RPMI7951 (cell line): ENCODE measurements at places on chromosomes 5 and 9. TPM values are rescaled to one million over a fixed set of nuclear protein-coding genes. Genes with fewer than 3 reads are reported as not detected.
A peak's percentile ranks its signal among the peaks of the same experiment; 100 is the strongest.

Gene RHOBTB3
- total RNA-seq, result 64.2 and 70.2 TPM in 2 replicates

- peak; percentile 39 for DNase-seq
Observed at GRCh38 chr5:37816883-37817282, 23.0 kb downstream of the GDNF start.

DNA sequence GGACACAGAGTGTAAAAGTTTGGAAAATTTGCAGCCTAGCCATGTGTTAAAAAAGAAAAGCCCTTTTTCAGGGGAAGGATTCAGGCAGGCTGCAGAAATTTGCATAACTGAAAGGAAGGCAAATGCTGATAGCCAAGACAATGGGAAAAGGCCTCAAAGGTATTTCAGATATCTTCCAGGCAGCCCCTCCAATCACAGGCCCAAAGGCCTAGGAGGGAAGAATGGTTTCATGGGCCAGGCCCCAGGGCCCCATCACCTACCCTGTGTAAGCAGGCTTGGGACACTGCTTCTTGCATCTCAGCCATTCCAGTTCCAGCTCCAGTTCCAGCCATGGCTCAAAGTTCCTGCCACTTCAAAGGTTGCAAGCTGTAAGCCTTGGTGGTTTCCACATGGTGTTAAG lies 4.8 kb downstream of the S100Z start:
- DNase-seq, result no peak

- no peak for DNase-seq
Observed at GRCh38 chr9:38067859-38068681, 957 bp downstream of the SHB start.

DNA sequence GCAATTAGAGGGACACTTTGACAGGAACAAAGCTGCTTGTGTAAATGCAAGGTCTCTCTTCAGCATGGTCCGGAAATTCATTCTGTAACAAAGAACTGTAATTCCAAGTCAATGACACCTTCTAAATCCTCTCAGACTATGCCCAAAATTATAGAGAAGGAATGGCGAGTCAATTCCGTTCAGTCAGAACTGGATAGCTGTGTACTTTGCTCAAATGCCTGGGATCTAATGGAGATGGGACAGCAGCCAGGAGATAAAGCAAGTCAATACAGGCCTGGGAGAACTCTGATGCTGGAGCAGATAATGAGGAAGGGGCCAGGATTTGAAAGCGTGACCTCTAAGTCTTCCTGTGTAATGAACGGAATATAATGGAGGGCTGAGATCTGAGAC lies 96.4 kb upstream of the SPRY4 start:
- DNase-seq, result no peak
